Activated T-helper 17 cell treated with anti-CD3 and anti-CD28 coated beads, Interleukin-2, amount 50 U/mL, for 72 hours (primary cell): ENCODE measurements at places on chromosomes 1 and 21.

DNA sequence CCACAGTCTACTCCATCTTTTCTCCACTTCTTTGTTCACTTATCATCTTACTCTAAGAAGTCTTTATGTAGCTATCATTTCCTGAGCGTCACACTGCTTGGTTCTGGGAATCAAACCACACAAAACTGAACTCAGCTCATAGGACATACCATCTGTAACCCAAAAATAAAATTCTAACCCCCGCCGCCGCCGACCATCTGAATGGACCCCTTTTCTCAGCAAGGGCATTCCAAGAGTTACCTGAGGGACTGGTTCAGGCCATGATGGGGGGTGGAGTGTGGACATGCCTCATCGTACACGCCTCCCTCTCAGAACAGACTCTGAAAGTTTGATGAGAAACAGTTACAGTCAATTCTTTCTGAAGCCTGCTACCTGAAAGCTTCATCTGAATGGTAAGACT is 12.6 kb upstream of the CHI3L2 start:
- H3K27ac ChIP-seq, result peak overlapping the region; percentile 86
- peaks cover 71% of the 10 kb centered on the region for H3K4me1 ChIP-seq
- peak; percentile 50 for ATAC-seq
- H3K4me3 ChIP-seq, result peak overlapping the region; percentile 78
- H3K27me3 ChIP-seq, result no peaks in the 10 kb centered on the region

DNA sequence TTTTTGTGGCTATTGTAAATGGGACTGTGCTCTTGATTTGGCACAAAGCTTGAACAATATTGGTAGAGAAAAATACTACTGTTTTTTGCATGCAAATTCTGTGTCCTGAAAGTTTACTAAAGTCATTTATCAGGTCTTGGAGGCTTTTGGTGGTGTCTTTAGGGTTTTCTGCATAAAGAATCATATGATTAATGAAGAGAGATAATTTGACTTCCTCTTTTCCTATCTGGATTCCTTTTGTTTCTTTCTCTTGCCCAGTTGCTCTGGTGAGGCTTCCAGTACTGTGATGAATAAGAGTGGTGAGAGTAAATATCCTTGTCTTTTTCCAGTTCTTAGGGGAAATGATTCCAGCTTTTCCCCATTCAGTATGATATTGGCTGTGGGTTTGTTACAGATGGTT is 1166.7 kb downstream of the NCAM2 start:
- H3K4me1 ChIP-seq, result no peaks in the 10 kb centered on the region
- no peak overlapping the region for H3K4me3 ChIP-seq
- no peaks in the 10 kb centered on the region for H3K27me3 ChIP-seq

DNA sequence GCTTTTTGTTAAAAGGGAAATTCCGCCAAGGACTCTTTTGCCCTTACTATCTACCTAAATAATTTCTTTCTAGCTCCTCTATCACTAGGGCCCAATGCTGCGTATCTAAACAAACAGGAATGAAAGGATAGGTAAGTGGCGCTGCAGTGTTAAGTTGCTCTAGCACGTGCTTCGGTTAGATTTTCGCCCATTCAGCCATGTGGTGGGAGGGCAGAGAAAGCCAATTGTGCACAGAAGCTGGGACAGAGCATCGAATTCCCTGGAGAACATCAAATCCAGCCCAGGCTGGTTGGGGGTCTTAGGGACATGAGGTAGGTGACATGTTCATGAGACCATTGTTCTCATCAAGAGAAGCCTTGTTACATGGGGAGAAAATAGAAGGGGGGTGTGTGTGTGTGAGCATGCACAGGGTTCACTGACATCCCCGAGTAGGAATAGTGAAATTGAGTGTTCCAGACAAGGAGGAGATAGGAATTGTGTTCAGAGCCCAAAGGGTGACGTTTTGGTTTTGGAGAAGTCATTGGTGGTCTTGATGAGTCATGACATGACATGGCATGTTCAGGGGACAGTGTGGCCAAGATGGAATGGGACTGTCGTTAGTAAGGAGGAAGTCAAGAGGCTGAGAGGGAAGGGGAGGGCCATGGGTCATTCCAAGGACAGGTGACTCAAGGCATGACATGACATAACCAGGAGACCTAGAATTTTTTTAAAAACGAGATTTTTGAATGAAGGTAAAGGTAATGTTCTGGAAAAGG is 107.1 kb downstream of the TLR5 start:
- no peaks in the 10 kb centered on the region for H3K36me3 ChIP-seq
- H3K27ac ChIP-seq, result no peak overlapping the region
- ATAC-seq, result no peak
- no peak overlapping the region for H3K4me3 ChIP-seq
- peaks cover 14% of the 10 kb centered on the region for H3K27me3 ChIP-seq

GRCh38 chr1:113217447-113218208 is 144.6 kb downstream of the LRIG2 start:
- H3K27ac ChIP-seq, result no peak overlapping the region
- no peaks in the 10 kb centered on the region for H3K4me1 ChIP-seq
- no peak for ATAC-seq
- H3K36me3 ChIP-seq, result no peaks in the 10 kb centered on the region
- peaks cover 2% of the 10 kb centered on the region for H3K27me3 ChIP-seq

GRCh38 chr1:199691540-199691939 is 336.0 kb upstream of the NR5A2 start:
- H3K4me1 ChIP-seq, result no peaks in the 10 kb centered on the region
- no peak overlapping the region for H3K27ac ChIP-seq
- peaks cover 45% of the 10 kb centered on the region for H3K27me3 ChIP-seq
- ATAC-seq, result no peak
- no peak overlapping the region for H3K4me3 ChIP-seq

DNA sequence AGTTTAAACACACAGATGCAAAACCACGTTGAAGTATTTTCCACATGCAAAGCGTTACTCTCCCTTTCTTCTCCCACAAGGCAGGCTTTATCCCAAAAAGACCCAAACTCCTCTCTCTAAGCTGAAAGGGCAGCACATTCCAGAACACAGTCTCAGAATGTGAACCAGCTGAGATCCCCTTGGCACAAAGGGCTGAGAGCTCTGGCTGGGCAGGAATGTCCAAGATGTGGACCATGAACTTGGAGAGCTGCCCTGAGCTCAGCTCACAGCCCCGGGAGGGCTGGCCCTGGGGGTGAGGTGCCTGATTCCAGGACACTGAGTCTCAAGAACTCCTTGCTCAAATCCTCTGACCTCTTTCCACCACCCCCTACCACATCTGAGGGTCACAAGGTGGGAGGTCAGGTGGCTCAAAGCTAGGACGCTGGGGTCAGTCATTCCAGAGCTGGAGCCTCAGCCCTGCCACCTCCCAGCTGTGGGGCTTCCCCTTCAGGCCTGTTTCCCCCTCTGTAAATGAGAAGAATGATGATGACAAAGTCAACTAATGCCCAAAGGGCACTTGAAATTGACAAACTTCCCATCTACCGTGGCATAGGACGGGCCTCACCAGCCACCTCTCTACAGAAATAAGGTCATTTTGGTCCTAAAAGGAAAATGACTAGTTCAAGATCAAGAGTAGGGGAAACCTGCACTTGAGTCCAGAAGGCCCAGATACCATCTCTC is 11.5 kb downstream of the ALDH4A1 start:
- H3K36me3 ChIP-seq, result no peaks in the 10 kb centered on the region
- no peaks in the 10 kb centered on the region for H3K4me1 ChIP-seq
- H3K4me3 ChIP-seq, result no peak overlapping the region

DNA sequence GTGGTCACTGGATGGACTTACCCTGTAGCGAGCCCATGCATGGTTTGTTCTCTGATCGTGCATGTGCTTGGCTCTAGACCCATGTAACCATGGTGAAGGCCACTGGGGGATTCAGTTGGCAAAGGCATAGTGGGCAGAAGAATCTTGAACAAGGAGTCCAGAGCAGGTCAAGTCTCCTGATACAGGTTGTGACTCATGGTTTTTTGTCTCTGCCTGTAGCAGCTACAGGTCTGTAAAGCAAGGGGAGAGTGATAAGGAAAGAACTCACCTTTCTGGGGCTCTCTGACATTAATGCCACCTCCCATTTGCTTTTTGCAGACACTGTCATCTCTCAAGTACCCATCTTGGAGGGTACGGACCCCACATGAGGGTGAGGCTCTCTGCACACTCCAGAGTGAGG is 153.4 kb upstream of the CAMK1G start:
- H3K27me3 ChIP-seq, result peaks cover 44% of the 10 kb centered on the region
- no peaks in the 10 kb centered on the region for H3K4me1 ChIP-seq
- H3K36me3 ChIP-seq, result no peaks in the 10 kb centered on the region
- H3K27ac ChIP-seq, result no peak overlapping the region
- no peak for ATAC-seq

DNA sequence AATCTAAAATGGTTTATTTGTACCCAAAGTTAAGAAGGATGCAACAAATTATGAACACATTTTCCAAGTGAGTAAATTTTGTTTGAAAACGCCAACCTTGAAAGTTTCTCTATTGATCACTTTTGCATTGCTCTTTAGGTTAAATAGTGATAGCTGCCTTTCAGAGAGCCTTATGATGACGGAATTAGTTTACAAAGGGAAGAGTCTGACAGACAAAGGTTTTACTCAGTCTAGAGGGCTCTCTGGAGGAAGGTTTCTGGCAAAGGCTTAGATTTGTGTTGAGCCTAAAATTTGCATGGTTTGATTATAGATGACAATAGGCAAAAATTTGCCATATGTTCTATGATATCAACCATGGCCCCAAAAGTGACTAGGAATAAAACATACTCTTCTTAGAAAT is 95.9 kb upstream of the RUNX1 start:
- no peak overlapping the region for H3K4me3 ChIP-seq
- H3K27ac ChIP-seq, result no peak overlapping the region
- peak; percentile 32 for ATAC-seq

GRCh38 chr1:53545663-53546408 is 86.6 kb downstream of the DMRTB1 start:
- peaks cover 10% of the 10 kb centered on the region for H3K27me3 ChIP-seq
- no peak overlapping the region for H3K4me3 ChIP-seq
- H3K27ac ChIP-seq, result no peak overlapping the region
- peak; percentile 24 for ATAC-seq

DNA sequence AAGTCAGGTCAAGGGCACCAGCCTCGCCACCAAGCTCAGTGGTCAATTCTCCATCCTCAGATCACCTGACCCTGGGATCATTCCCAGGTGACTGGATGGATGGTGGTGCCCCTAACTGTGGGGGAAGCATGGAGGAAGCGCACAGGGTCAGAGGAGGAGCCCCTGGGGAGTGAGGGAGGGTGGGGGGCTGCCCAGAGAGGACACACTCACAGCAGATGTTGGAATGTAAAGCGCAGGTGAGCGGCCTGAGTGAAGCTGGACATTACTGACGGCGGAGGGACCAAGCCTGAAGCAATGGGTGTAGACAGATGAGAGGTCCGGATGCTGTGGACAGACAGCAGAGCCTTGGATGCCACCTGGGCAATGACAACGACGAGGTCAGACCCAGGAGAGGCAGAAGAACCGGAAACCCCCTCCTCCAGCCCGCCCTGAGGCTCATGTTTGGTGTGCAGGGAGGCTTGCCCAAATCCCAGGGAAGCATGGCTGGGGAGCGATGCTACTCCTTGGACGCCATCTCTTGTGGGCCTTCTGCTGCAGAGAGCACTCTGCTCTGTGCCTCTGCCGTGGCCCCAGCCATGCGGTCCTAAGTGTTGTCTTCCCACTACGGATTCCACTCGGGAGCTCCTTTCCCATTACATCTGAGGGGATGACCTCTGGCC is 5.7 kb upstream of the CPLANE2 start:
- ATAC-seq, result no peak
- no peak overlapping the region for H3K27ac ChIP-seq
- peaks cover 3% of the 10 kb centered on the region for H3K4me1 ChIP-seq
- peaks cover 17% of the 10 kb centered on the region for H3K36me3 ChIP-seq
- H3K27me3 ChIP-seq, result no peaks in the 10 kb centered on the region

DNA sequence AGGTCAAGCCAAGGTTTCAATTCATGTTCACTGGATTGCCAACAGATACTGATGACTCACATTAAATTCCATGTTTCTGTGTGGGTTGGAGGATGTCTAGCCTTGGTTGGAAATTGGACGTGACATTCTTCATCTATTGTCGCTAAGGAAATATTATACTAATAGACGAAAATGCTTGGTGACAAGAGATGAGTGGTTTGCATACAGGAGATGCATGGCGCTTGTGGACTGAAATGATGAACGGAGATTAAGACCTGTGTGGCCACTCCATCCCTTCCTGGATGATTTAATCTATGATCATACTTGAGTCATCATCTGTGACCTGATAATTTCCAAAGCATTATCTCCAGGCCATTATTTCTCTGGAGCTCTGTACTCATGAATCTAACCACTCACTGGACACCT is 97.0 kb upstream of the CD34 start:
- ATAC-seq, result no peak
- no peak overlapping the region for H3K27ac ChIP-seq

- peaks cover 25% of the 10 kb centered on the region for H3K27me3 ChIP-seq
- no peaks in the 10 kb centered on the region for H3K36me3 ChIP-seq
- peak; percentile 40 for ATAC-seq
- no peaks in the 10 kb centered on the region for H3K4me1 ChIP-seq
- H3K27ac ChIP-seq, result no peak overlapping the region
- H3K4me3 ChIP-seq, result no peak overlapping the region
These were observed 343.4 kb downstream of the MATN1 start for GRCh38 chr1:30379684-30380624.

DNA sequence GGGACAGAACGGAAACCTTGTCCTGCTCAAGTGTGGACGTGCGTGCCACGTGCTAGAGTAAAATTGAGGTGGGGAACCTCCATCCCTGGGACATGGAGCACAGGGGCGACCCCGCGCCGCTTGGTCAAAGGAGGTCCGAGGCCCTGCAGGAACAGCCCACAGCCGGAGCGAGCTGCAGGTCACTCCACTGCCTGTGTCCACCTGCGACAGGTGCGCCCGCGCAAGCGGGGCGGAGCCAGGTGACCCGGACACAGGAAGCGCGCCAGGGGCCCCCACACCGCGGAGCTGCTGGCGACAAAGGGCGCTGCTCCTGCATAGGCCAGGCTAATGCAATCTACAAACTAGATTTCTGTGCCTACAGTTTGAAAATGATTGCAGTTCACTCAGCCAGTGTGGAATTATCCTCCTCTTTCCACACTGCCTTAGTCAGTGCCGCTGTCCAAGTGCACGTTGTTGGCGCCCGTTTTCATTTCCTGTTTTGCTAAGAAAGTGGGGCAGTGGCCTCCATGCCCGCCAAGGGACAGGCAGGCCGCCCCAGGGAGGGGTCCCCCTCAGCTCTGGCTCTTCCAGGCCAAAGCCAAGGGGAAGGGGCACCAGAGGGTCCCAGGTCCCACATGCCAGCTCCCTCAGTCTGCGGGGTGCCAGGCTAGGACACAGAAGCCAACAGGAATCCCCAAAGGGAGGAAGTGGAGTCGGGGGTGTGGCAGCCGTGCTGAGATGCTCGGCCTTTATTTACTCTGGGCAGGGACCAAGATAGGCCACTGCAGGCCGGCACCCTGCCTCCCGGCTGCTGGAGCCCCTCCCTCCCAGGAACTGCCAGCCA is 4.3 kb upstream of the NADK start:
- peaks cover 32% of the 10 kb centered on the region for H3K36me3 ChIP-seq
- peaks cover 19% of the 10 kb centered on the region for H3K4me1 ChIP-seq
- peak overlapping the region; percentile 92 for H3K27ac ChIP-seq
- no peaks in the 10 kb centered on the region for H3K27me3 ChIP-seq
- peak overlapping the region; percentile 71 for H3K4me3 ChIP-seq
- ATAC-seq, result peak; percentile 17

- ATAC-seq, result no peak
- no peak overlapping the region for H3K4me3 ChIP-seq
- H3K27me3 ChIP-seq, result no peaks in the 10 kb centered on the region
- no peaks in the 10 kb centered on the region for H3K36me3 ChIP-seq
- H3K4me1 ChIP-seq, result no peaks in the 10 kb centered on the region
- no peak overlapping the region for H3K27ac ChIP-seq
These were observed 18.5 kb downstream of the MORN1 start for GRCh38 chr1:2372551-2373490.

- no peaks in the 10 kb centered on the region for H3K27me3 ChIP-seq
- H3K27ac ChIP-seq, result peak overlapping the region; percentile 81
- H3K36me3 ChIP-seq, result no peaks in the 10 kb centered on the region
- H3K4me3 ChIP-seq, result peak overlapping the region; percentile 82
- H3K4me1 ChIP-seq, result peaks cover 56% of the 10 kb centered on the region
These were observed 10.6 kb downstream of the USP25 start for GRCh38 chr21:15740383-15740782.
